ENCODE measurements at places on chromosomes 11 and 22.

- no peak for DNase-seq
Observed at GRCh38 chr11:62671236-62671607, 251 bp upstream of the UQCC3 start.

DNA sequence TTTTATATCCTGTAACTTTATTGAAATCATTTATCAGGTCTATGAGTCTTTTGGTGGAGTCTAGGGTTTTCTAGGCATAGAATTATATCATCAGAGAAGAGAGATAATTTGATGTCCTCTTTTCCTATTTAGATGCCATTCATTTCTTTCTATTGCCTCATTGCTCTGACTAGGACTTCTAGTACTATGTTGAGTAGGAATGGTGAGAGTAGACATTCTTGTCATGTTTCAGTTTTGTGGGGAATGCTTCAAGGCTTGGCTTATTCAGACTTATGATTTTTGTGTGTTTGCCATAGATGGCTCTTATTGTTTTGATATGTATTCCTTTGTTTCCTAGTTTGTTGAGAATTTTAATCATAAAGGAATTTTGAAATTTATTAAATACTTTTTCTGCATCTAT, 1078.3 kb downstream of the FAM181B start:
- no peak for DNase-seq

GRCh38 chr11:10603721-10604297, 35.3 kb upstream of the LYVE1 start:
- DNase-seq = no peak

- DNase-seq = no peak
Observed at GRCh38 chr11:32255841-32256240, 165.0 kb downstream of the RCN1 start.

GRCh38 chr11:74010306-74011300, 1.7 kb upstream of the UCP3 start:
- no peak for DNase-seq

- no peak for DNase-seq
Observed at GRCh38 chr11:130634961-130635473, 186.6 kb downstream of the ADAMTS15 start.

GRCh38 chr22:19823191-19823901, 31.3 kb downstream of the GNB1L start:
- no peak for DNase-seq

DNA sequence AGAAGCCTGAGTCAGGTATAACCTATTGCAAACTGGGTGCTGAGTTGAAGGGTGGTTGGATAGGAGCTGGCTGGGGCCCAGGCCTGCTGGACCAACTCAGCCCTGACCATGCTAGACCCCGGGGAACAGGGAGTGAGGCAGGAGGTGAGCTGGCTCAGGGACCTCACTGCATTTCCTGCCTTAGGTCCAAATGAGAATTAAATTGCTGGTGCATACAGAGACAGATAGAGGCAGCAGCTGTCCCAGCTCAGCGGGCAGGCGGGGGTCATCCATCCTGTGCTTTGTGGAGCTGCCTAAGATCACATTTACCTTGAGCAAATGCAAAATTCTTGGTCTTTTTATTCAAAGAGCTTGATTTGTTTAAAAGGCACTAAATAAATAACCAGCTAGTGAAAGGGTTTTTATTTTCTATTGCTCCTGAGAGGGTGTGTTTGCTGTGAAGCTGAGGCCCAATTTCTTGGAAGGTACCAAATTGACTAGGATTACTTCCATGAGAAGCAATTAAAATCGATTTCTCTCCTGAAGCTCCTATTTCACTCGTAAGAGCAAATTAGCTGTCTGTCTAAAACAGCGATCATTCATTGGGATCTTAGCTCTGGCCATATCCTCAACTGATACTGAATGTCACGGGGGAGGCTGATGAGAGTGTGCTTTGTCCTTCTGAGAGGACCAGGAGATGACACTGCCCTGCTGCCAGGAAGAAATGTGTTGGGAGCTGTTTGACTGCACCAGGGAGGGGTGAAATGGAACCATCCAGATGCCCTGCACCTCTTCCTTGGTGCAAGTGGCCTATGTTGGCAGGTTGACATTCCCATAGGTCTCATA, 24.9 kb downstream of the USH1C start:
- no peak for DNase-seq

GRCh38 chr22:44755417-44755816, 3.0 kb downstream of the ARHGAP8 start:
- DNase-seq = no peak

GRCh38 chr11:105152021-105152512, 12.5 kb upstream of the CARD18 start:
- no peak for DNase-seq

GRCh38 chr11:1202154-1202775, 20.6 kb upstream of the MUC5B start:
- DNase-seq = no peak

DNA sequence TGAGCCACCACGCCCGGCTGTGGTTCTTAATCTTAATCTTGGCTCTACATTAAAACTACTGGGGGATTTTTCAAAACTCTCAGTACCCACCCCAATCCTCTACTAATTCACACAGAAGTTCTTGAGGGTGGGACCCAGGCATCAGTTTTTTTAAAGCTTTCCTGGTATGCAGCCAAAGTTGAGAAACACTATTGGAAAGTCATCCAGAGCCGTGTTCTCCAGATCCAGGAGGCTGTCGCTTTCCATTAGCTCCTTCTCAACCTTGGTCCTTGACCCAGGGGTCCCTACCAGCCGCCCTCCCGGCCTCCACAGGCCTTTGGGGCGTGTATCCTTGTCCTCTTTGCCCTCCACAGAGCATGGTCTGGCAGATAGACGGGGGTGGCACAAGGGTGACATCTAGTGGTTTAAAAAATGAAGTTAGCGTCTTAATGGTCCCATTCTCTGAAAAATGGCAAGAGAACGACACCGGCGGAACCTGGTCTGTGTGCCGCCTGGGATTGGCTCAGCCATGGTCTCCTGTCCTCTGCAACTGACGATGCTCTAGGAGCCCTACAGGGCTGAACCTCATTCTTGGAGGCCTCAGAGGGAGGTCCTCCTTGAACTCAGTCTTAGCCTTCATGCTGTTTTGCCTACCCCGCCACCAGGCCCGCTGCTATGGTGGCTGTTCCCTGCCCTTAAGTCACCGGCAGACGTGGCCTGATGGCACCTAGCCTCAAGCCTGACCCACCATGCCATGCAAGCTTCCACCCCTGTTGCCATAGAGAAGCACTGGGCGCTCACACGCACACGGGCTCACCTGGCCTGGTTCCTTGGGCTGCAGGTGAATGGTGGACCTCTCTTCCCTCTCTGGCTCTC, 152.0 kb upstream of the SYN3 start:
- no peak for DNase-seq

DNA sequence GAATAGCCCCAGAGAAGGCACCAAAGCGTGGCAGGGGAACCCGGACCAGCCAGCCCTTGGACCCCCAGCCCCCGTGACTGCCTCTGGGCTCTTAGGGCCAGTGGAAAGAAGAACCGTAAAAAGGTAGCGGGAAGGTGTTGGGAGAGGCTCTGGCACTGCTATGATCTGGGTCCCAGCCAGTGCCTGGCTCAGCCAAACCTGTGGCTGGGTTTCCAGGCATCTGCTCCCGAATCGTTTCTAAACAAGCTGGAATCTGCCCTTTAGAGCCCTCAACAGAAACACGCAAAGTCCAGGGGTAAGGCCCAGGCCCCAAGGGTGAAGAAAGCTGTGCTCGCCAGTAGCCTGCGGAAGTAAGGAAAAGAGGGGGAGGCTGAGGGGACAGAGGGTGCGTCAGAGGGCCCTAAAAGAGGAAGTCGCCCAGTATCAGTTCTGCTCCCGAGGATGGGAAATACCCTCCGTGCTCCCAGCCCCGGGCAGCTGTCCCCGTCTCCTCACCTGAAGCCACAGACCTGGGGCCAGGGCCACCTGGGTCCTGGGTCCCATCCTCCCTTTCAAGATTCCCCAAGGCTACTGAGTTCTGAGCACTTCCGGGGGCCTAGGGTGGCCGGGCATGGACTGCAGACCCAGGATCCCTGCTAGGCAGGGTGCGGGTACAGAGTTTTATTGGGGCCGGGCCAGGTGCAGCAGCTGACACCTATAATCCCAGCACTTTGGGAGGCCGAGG, 24.7 kb downstream of the IL10RA start:
- no peak for DNase-seq

DNA sequence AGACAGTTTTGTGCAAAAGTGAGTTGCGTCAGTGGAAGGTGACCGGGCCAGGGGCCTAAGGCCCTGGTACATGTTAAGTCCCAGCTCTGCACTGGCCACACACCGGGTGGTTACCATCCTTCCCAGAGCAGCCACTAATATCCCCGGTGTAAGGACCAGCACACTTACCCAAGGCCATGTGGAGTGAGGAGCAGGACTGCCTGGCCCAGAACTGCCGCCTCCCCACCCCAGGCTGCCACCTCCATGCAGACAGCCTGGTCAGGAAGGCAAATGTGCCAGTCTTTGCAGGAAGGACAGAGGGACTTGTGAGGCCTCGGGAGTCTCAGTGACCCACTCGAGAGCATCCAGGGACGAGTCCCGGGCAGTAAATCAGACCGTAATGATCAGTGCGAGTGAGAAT, 102.9 kb downstream of the MORC2 start:
- DNase-seq = no peak

DNA sequence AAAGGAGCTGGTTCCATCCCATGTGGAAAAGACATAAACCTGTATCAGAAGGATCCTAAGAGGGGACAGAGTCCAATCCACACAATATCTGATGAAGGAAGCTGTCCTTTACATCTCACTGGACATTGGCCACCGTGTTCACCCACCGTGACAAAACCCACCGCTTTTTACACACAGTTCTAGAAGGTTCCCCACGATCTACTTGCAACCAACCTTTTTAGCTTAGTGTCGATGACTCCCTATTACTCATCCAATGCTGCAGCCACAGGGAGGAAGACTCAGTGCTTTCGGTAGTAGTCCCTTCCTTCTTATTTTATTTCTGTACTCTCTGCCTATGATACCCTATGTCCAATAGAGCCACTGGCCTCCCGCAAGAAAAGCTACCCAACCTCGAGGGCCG, 65.4 kb downstream of the MAPK1 start:
- no peak for DNase-seq

DNA sequence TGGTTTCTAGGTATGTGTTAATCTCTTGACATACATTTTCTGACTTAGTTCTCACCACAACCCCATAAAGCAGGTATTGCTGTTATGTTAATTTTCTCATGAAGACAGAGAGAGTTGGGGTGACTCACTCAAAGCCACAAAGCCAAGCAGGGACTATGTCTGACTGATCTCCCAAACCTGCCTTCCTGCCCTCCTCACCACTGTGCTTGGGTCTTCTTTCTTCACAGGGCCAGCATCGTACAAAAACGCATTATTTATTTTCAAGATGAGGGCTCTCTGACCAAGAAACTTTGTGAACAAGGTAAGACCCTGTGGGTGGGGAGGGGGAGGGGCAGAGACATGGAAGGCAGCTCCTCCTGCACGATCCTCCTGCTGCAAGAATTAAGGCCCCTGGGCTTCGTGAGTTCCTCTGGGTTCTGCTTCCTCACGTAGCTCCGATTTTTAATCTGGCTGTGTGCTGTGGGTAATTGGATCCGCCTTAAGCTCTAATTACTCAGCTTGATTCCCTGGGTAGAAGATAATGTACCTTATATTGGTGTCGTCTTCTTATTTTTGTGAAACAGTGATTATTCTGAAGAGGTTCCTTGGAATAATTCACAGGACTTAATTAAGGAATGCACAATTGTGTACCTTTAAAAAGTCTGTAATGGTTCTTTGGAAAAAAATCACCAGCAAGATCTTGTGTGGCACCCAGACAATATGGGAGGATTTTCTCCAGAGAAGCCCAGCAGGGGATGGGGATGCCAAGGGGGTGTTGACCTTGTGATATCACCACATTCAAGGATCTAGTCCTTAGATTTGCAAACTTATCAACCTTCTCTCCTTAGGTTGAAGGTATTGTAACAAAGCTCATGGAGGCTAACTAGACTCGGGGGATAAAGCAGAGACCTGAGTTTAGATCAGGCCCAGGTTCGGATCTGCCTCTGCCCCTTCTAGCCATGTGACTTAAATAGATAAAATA, 112.9 kb downstream of the SPON1 start:
- no peak for DNase-seq

DNA sequence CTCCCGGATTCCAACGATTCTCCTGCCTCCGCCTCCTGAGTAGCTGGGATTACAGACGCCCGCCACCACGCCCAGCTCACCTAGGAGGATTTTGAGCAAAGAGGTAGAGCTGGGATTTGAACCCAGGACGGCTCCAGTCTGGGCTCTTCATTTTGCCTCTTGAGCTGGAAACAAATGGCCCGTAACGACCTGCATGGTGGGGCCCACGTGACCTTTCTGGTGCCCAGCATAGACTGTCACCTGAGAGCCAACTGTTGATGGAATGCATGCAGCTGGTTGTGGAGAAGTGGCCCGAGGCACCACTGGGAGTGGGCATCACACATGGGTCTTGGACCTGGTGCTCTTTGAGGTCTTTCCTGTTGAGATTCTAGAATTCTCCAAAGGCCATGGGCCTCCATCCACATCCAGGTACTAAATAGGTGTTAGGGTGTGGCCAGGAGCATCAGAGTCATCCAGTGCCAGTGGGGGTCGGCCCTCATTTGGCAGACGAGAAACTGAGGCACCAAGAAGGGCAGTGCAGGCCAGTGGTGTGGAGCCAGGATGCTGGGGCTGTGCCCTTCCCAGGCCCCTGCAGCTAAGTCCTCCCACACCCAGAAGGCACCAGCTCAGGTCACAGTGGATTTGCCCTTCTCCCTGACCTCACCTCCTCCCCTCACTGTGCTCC, 3.9 kb downstream of the ATF4 start:
- no peak for DNase-seq

GRCh38 chr11:134438542-134439537, 26.8 kb upstream of the B3GAT1 start:
- no peak for DNase-seq

GRCh38 chr11:66363805-66364535, 7.6 kb downstream of the SLC29A2 start:
- DNase-seq = no peak

GRCh38 chr11:61776561-61777075, 15.8 kb downstream of the TMEM258 start:
- no peak for DNase-seq

GRCh38 chr11:93515441-93516025, 27.7 kb downstream of the SMCO4 start:
- no peak for DNase-seq

DNA sequence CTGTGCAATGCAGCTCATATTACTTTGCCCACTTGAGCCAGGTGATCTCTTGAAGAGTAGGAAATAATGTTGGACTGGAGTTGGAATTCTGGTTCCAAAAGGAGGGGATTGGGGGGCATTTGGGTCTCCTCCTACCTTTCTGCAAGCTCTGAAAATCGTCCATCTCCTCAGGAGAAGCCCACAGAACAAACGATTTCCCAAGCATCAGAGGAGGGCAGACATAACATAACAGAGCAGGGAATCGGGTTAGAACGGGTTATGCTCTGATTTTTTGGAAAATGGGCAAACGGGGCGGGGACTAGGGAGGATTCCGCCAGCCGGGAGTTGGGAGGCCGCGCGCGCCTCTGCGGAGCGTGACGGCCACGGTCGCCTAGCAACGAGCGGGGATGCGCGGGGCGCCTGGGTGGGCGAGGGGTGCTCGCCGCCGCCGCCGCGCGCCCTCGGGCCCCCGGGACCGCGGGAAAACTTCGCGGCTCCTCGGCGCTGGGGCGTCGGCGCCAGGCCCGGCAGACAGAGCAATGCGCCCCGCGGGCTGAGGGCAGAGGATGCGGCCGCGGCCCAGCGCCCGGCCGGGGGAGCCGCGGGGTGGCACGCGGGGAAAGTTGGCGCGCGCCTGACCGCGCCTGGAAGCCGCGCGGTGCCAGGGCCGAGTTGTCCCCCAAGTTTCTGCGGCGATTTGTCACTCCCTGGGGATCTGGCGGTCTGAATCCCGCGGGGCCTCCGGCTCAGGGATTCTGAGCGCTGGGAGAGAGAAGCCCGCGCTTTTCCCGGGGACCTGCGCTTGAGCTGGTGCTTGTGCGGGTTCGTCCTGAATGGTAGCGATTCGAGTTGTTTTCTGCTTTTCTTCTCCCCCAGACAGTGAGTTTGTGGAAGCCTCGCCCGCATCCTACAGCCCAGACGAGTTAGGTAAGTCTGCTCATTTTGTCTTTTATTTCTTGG, 27.8 kb upstream of the AMOTL1 start:
- DNase-seq = no peak
